ENCODE measurements at places on chromosomes 11 and 22.

DNA sequence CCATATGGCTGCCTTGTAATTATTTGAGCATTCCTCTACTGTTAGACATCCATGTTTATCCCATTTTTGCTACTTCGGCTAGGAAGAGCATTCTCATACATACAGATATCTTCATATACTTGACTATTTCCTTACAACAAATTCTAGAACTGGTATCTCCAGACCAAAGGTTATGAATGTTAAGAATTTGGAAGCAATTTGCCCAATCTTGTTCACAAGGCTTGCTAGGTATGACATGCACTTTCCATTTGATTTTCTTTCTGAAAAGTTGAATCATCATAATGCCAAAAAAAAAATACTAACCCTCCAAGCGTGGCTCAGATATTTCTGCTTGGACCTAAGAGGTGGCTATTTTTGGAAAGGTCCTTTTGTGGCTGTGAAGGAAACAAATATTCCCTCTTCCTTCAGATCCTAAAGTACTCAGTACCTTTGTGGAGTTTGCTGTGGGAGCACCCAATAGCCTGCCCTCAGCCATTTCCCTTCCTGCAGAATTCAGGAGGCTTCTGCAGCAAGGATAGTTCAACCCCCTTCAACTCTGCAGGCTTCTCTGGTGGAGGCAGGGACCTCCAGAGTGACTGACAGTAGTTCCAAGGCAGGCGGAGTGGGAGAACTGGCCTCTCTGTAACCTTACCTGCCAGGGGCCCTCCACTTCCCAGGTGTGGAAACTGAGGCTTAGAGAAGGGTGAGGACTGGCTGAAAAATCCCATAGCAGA lies 22.0 kb upstream of the CPT1A start:
- DNase-seq = no peak

DNA sequence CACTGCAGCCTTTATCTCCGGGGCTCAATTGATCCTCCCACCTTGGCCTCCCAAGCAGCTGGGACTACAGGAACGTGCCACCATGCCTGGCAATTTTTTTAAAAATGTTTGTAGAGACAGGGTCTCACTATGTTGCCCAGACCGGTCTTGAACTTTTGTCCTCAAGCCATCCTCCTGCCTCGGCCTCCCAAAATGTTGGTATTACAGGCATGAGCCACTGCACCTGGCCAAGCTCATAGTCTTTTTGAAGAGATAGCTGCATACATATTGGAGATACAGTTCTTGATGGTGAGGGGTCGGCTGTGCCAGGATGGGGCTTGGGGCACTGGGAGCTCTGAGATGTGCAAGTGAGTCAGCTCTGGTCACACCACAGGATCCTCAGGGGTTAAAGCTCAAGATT lies 53.2 kb downstream of the CHRDL2 start:
- no peak for DNase-seq

- DNase-seq = peak; percentile 41
Measured at GRCh38 chr11:724049-724777, 18.2 kb downstream of the EPS8L2 start.

GRCh38 chr11:75351791-75352587 lies 528 bp upstream of the ARRB1 start:
- peak; percentile 60 for DNase-seq

DNA sequence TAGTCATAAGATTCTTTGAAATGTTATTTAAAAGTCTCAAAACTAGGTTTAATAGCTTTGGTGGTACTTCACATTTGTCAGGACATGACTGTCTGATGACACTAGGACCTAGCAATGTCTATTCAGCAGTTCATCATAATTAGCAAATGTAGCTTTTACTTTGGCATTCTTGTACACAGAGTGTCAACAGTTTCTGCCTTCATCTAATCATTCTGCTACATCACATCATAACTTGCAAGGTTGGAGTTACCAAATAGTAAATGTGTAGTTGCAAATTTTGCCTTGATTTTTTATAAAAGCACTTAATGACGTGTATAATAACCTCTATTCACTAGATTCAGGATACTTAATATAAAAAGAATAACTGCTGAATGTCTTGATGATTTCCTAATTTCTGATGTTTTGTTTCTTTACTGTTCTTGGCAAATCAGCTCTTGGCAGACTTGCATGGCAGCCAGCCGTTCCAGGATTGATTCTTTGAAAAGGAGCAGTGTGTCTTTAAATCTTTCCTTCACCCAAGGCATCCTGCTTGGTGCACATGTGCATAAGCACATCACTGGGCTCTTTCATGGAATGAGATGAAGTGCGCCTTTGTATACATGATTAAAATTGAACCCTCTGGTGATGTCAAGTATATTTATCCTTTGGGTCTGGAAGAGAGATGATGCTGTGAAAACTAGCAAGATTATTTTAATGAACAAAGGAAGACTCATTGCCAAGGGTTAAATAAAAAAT lies 12.2 kb downstream of the FBXO7 start:
- no peak for DNase-seq

- no peak for DNase-seq
Measured at GRCh38 chr11:13134066-13134465, 125.0 kb downstream of the RASSF10 start.

- no peak for DNase-seq
Measured at GRCh38 chr11:100705447-100705846, 18.4 kb downstream of the ARHGAP42 start.

GRCh38 chr11:117817368-117818040 lies 7.0 kb downstream of the FXYD2 start:
- DNase-seq = peak; percentile 94

DNA sequence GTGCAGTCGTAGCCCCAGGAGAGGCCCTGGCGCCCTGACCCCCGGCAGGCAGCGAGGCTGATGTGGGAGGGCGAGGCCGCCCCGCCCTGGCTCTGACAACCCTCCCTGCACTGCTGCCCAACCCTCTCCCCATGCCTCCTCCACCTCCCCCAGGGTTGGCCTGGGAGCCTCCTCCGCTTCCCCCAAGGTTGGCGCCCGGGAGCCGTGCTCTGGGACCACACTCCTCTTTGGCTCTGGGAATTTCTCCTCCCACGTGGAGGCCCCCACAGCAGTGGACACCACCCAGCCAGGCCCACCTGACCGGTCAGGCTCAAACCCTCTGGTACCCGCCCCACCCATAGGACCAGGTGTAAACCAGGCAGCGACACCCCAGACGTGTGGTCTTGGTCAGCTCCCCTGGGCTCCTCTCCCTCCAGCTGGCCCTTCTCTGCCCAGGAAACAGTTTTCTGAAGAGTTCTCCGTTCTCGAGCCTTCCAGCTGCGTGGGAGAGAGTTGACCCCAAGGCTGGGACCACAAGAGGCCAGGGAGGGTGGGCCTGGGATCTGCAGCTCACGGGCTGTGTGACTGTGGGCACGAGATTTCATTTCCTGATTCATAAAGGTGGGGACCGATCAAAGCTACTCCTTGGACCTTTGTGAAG lies 39.5 kb upstream of the BRSK2 start:
- DNase-seq = no peak

All from activated CD4-positive, alpha-beta T cell treated with anti-CD3 and anti-CD28 coated beads for 48 hours (primary cell).